ENCODE measurements at places on chromosomes 3 and 15. TPM values are rescaled to one million over a fixed set of nuclear protein-coding genes. Genes with fewer than 3 reads are reported as not detected.

DNA sequence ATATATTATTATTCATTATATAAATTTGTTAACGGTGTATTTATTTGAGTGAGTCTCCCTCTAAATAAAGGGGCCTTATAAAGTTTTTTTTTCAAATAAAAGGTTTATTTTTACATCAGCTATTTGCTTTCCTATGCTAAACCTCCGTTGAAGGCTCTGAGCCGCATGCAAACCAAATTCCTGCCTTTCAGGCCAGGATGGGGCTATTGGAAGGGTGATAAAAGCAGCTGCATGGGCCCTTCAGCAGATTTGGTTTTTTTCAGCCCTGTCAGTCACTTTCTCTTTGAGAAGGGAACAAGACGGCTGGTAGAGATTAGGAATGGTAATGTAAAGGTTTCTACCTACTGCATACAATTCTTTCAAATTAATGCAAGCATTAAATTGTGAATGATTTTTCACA, 244.2 kb downstream of the WNT5A start:
- H3K36me3 ChIP-seq, result no peaks in the 10 kb centered on the region
- H3K4me3 ChIP-seq, result no peak overlapping the region
- no peaks in the 10 kb centered on the region for H3K4me1 ChIP-seq
- no peaks in the 10 kb centered on the region for H3K27me3 ChIP-seq
- no peak overlapping the region for H3K27ac ChIP-seq

GRCh38 chr3:124985349-124985748, 50.8 kb upstream of the MUC13 start:
- no peak overlapping the region for H3K27ac ChIP-seq
- DNase-seq, result no peak
- no peak overlapping the region for H3K4me3 ChIP-seq

- no peaks in the 10 kb centered on the region for H3K27me3 ChIP-seq
- H3K27ac ChIP-seq, result no peak overlapping the region
Observed at GRCh38 chr3:158470944-158471638, 99.9 kb upstream of the MLF1 start.

DNA sequence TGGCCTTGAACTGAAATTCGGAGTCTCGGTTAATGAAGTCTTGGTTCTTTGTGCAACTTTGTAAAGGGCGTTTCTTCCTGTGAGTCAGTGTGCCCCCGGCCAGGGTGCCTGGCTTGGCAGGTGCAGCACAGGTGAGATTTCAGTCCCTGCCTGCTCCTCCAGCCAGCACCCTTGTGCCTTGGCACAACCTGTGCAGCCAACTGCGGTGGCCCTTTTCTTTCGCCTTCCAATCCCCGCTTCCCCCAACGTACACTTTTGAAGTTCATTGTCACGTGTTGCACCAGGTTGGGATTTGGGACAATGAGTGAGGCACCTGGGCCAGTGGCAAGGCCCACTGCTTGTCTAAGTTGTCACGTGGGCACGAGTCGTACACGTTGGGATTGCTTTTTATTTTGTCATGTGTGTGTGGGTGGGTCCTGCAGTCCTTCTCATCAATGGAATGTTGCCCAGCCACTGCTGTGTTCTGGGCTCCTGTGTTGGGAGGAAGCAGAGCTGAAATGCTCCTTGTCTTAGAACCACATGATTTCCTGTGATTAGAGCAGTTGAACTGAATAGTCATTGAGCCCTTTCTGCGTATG, 242.9 kb upstream of the BHLHE40 start:
- H3K4me1 ChIP-seq, result peaks cover 51% of the 10 kb centered on the region
- DNase-seq, result peak; percentile 30
- no peak overlapping the region for H3K4me3 ChIP-seq
- peaks cover 5% of the 10 kb centered on the region for H3K36me3 ChIP-seq

DNA sequence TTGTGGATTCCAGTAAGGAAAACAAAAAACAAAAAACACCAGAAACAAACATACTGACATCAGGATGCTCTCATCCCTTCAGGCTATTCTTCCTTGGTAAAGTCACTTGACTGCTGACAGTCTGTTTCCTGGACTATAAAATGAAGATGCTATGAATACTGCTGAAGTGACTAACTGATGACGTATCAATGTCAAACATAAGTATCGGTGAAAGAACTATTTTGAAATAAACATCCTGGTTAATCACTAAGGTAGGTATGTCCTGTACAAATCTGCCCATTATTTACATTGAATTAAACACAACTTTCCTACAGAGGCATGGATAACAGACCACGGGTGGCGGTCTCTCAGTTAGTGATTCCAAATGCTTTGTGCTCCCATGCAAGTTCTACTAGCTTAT, 45.9 kb downstream of the CHAC1 start:
- DNase-seq, result no peak

Gene PLA2G4D
- total RNA-seq, result not detected

GRCh38 chr3:58434990-58435389, 1.4 kb upstream of the PDHB start:
- H3K4me1 ChIP-seq, result peaks cover 12% of the 10 kb centered on the region
- no peak overlapping the region for H3K27ac ChIP-seq
- no peak overlapping the region for H3K4me3 ChIP-seq
- no peak for DNase-seq
- H3K36me3 ChIP-seq, result peaks cover 18% of the 10 kb centered on the region

Gene TMEM212
- total RNA-seq, result not detected

GRCh38 chr3:38579551-38580449, 69.7 kb downstream of the SCN5A start:
- H3K36me3 ChIP-seq, result no peaks in the 10 kb centered on the region
- no peak overlapping the region for H3K27ac ChIP-seq
- no peaks in the 10 kb centered on the region for H3K27me3 ChIP-seq
- no peak overlapping the region for H3K4me3 ChIP-seq
- no peaks in the 10 kb centered on the region for H3K4me1 ChIP-seq
- no peak for DNase-seq

Gene SLC30A4
- total RNA-seq, result 9.5 TPM

Gene SI
- not detected for total RNA-seq

All from natural killer cell (primary cell).